Body of pancreas (tissue), 4 donors: ENCODE measurements at places on chromosomes 16 and 17.
A peak's percentile ranks its signal among the peaks of the same experiment; 100 is the strongest.

- no peak for DNase-seq
These were observed 3.1 kb downstream of the PHAF1 start for GRCh38 chr16:67112591-67113399.

GRCh38 chr16:56115817-56116576 lies 75.3 kb upstream of the GNAO1 start:
- no peak for DNase-seq

GRCh38 chr17:3002538-3003295 lies 60.7 kb downstream of the OR1D5 start:
- peak; percentile 28 for DNase-seq

- no peak for DNase-seq
These were observed 6.7 kb upstream of the GOSR2 start for GRCh38 chr17:46916211-46916610.

DNA sequence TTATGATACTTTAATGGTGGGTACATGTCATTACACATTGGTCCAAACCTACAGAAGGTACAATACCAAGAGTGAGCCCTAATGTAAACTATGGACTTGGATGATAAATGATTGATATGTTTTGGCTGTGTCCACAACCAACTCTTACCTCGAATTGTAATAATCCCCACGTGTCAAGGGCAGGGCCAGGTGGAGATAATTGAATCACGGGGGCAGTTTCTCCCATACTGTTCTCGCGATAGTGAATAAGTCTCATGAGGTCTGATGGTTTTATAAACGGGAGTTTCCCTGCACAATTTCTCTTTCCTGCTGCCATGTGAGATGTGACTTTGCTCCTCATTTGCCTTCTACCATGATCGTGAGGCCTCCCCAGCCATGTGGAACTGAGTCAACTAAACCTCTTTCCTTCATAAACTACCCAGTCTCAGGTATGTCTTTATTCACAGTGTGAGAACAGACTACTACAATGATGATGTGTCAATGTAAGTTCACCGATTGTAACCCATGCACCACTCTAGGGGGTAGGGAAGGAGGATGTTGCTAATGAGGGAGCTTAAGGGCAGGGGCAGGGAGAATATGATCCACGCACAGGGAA lies 7.0 kb upstream of the METTL22 start:
- no peak for DNase-seq
